Activated CD4-positive, alpha-beta T cell treated with anti-CD3 and anti-CD28 coated beads, Interleukin-2, amount 50 U/mL, for 1 hour (primary cell): ENCODE measurements at places on chromosomes 12 and 14.

GRCh38 chr14:105529319-105529568 lies 2.9 kb downstream of the TMEM121 start:
- DNase-seq, result no peak

- DNase-seq, result no peak
These were observed 201.7 kb downstream of the SNAPC1 start for GRCh38 chr14:61963926-61964325.

DNA sequence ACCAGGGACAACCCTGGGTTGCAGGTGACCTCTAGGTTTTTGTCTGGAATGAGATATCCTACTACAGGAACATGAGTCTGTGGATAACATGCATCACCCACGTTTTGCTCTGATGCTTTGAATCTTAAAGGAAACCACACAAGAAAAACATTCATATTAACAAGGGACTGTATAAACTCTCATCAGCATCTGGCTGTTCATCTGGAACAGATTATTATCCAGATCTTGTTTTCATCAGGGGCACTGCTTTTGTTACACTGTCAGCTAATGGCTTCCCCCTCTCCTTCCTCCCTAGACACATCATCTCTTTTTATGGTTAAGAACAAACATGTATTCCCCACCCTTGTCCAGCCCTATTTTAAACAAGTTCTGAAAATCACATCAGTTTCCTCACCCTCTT lies 1095.7 kb downstream of the AACS start:
- no peak for DNase-seq

GRCh38 chr14:104140213-104140462 lies 1.8 kb downstream of the KIF26A start:
- no peak for DNase-seq
